D721Med (cell line): ENCODE measurements at places on chromosomes 12 and 14.

- no peak for DNase-seq
Observed at GRCh38 chr12:126219139-126219538, 1153.9 kb downstream of the AACS start.

DNA sequence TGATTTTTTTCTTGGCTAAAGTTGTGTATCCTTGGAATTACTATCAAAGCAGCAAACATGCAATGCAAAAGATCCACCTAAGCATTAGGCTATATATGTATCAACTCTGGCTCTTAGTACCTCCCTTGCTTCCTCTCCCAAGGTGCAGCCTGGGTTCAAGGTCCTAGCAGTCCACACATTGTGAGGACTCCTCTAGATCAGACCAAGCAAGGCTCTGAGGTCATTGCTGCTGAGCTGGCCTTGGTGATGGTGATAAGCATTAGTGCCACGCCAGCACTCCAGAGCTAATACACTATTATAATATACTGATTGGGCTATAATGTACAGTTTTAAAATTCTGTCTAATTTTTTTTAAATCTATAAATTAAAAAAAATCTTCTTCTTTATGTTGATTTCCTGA is 196.9 kb upstream of the BTG1 start:
- DNase-seq: no peak

- DNase-seq: no peak
Observed at GRCh38 chr14:85279407-85279806, 250.5 kb upstream of the FLRT2 start.

- no peak for DNase-seq
Observed at GRCh38 chr12:15584366-15585041, 204.7 kb downstream of the EPS8 start.

DNA sequence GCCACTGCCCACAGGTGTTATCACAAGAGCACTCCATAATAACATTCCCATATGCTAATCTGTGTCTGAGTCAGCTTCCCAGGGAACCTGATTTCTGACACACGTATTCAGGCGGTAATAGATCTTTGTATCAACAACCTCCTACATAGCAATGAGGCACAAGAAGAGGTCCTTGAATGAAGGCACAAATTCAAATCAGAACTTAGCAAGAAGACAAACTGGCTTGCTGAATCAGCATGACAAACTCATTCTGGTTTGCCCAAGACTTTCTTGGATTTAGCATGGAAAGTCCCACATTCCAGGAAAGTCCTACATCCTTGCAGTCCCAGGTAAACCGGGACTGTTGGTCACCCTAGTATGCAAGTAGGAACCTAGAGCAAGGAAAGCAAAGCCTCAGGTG is 33.9 kb upstream of the RNU6-7 start:
- DNase-seq: no peak

DNA sequence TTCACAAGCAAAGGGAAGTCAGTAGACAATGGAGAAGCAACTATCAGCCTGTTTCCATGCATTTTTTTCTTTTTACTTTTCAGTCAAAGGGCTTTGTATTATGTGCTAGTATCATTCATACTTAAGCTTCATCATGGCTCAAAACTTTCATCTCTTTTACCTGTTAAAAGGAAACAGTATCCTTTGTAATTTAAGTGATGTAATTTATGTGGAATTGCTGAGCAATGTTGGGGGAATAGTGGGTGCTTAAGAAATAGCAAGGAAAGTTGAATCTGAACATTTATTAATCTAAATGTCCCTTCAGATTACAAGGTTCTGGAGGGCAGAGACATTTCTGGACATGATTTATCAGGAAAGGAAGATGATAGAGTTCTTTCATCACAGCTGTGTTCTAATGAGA is 915.3 kb downstream of the VRK1 start:
- DNase-seq: no peak

GRCh38 chr12:92122941-92123779 is 22.5 kb downstream of the BTG1 start:
- no peak for DNase-seq

GRCh38 chr12:109110988-109111495 is 5.3 kb upstream of the ACACB start:
- no peak for DNase-seq

GRCh38 chr14:75340921-75341320 is 62.3 kb downstream of the FOS start:
- DNase-seq: no peak
